Activated CD8-positive, alpha-beta memory T cell treated with anti-CD3 and anti-CD28 coated beads for 36 hours (primary cell): ENCODE measurements at places on chromosomes 3 and 15. TPM values are rescaled to one million over a fixed set of nuclear protein-coding genes. Genes with fewer than 3 reads are reported as not detected.

Gene SEMA3B
- total RNA-seq = 0.40 TPM

Gene SCAANT1
- total RNA-seq = not detected

Gene PLIN1
- total RNA-seq = 0.44 TPM

Gene SELENOT
- total RNA-seq = 136 TPM

Gene IL17RC
- 0.19 TPM for total RNA-seq

Gene CXCR6
- 8.8 TPM for total RNA-seq

Gene ANKRD63
- total RNA-seq = not detected

Gene RBMS3
- 0.86 TPM for total RNA-seq

Gene ACTL6A
- total RNA-seq = 99.1 TPM

Gene GOLGA8K
- total RNA-seq = 0.21 TPM

Gene FEZF2
- total RNA-seq = not detected

Gene RASGRF1
- not detected for total RNA-seq

Gene SLC24A1
- total RNA-seq = 7.8 TPM

Gene TRPM1
- not detected for total RNA-seq

Gene ONECUT1
- not detected for total RNA-seq

Gene TPRG1
- total RNA-seq = 19.1 TPM

Gene ITPKA
- total RNA-seq = 0.57 TPM
